ENCODE measurements at places on chromosomes 4 and X.
A peak's percentile ranks its signal among the peaks of the same experiment; 100 is the strongest.

DNA sequence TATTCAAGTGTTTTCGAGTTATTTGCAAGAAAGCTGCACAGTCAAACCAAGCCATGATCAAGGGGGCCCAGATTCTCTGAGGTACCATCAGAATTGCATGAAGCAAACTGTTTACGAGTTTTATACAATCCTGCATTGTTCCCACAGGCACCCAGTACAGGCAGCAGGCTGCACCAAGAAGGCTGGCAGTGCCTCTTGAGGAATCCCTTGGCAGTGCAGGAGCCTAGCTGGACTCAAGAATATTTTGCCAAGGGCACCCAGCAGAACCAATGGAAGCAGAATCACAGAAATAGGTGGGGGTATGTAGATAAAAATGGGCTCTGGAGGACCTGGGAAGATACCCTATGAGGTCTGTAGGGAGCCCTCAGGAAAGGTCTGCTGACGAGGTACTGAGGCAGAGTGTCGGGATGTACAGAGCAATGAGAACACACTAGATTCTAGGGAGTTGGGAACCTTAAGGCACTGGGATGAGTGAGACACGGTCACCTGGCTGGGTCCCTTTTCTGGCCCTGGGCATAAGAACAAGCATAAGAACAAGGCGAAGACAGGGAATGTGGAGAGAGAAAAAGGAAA is 2.5 kb upstream of the PLP1 start:
- no peak for DNase-seq

DNA sequence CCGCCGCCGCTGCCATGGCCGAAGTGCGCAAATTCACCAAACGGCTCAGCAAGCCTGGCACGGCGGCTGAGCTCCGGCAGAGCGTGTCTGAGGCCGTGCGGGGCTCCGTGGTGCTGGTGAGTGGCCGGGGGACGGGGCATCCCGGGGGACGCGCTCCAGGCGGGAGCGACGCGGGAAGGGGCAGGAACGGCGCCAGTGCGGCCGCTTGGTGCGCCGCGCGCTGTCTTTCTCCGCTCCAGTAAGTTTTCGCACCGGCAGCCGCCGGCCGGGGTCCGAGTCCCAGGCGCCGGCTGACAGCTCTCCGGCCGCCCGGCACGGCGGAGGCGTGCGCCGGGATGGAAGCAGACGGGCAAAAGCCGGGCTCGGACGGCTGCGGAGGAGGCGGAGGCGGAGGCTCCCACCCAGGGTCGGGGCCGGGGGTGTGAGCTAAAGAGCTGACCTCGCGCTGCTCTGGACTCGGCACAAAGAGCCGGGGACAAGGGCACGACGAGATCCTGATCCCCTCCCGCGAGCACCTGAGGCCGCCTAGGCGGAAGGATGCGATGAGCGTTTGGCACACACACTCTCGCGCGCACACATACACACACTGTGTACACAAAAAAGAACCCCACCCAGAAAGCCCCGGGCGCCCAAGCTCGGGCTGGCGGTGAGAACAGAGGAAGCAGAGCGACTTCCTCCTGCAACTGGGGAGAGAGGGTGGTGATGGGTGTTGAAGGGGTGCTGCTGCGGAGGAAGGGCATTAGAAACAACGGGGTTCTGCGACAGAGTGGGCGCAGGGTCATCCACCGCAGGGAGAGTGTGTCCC is 545 bp downstream of the DOCK11 start:
- peak; percentile 43 for DNase-seq

GRCh38 chr4:150997141-150997540 is 17.9 kb downstream of the LRBA start:
- no peak for DNase-seq

GRCh38 chr4:123599920-123600810 is 203.6 kb downstream of the SPRY1 start:
- DNase-seq, result peak; percentile 30

DNA sequence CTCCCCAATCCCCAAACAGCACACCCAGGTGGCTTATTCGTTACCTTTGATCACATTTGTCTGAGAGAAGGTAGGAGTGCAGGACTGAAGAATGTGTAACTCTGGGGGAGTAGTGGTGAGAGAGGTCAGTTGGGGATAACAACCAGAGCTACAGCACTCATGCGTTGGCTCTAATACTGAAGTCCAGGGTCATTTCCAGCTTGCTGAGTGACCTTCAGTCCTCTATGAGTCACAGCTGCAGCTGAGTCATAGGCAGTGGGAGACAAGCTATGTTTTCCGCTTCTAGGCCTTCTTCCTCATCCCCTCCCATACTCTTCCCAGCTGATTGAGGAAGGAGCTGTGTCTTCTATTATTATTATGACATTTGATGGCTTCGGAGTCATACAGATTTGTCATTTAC is 31.6 kb upstream of the CT47C1 start:
- no peak for DNase-seq

DNA sequence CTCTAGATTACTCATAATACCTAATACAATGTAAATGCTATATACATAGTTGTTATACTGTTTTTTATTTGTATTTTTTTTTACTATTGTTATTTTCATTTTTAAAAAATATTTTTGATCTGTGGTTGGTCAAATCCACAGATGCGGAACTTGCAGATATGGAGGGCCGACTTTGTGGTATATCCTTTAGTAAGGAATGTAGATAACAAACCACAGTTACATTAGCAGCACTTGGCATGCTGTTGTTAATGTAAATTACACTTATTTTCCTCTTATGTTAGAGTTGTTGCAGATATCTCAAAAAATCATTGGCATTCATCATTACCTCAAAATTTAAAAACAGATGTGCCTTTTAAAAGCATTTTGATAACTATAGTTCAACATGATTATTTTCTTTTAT is 151.0 kb downstream of the TMEM164 start:
- DNase-seq, result no peak

DNA sequence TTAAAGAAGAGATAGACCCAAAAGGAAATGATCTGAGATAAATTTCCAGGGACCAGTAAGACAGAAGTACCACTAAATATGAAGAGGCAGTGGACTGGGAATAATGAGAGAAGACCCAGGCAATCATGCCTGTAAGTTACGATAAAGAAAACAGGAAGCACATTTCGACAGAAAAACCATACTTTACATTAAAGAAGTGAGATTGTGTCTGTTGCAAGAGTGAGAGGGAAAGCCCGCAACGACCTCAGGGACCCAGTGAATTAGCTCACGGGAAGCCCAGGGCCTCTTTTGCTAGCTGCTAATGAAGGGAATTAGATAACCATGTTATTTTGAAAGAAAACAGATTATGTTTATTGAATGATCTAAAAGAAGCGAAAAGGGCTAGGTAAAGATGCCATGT is 28.9 kb upstream of the ACSL1 start:
- no peak for DNase-seq

GRCh38 chr4:118034053-118034785 is at the start of gene NDST3:
TSS of gene NDST3 (plus strand) at chr4:118034486. CDS start at chr4:118053911, 19,425 bp downstream.
- DNase-seq, result no peak

DNA sequence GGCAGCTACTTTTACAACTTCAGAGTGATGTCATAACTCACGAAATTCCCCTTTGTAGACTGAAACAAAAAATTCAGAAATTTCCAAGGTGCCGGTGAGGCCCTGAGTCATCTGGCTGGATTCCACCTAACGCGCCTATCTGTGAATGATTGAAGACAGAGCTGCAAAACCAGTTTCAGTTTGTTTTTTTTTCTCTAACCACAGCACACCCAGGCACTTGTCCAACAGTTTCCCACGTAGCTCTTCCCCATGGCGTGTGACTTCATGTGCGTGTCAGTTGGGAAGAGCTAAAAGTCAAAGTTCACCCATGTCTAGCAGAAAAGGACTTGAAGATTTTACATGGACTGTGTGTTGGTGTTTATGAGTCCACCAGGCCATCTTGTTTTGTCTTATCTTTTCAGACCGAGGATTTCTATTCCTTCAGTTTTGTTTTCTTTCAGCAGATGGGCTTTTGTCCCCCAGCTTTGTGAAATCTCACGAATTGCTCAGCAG is 16.4 kb downstream of the TCEANC start:
- DNase-seq, result no peak

DNA sequence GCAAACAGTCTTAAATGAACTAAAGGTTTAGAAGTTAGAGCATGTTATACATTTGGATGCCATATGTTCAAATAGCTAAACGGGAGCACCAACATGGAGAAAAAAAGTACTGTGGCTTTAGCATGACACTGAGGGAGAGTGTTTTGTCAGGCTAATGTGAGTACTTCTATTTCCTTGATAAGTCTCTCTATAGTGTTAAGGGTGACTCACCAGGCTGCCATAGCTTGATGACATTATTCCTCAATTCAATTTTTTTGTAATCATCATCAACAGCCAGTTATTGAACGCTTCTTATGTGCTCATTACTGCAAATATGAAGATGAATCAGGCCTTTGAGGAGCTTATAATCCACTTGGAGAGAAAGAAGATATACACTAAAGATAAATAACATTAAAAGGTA is 211.4 kb upstream of the GPR101 start:
- no peak for DNase-seq

Data from stimulated activated CD8-positive, alpha-beta memory T cell treated with anti-CD3 and anti-CD28 coated beads, Interleukin-7, amount 100 ng/mL, for 1 hour (primary cell).